LoVo (cell line): ENCODE measurements at places on chromosomes 2 and 18.
A peak's percentile ranks its signal among the peaks of the same experiment; 100 is the strongest.

DNA sequence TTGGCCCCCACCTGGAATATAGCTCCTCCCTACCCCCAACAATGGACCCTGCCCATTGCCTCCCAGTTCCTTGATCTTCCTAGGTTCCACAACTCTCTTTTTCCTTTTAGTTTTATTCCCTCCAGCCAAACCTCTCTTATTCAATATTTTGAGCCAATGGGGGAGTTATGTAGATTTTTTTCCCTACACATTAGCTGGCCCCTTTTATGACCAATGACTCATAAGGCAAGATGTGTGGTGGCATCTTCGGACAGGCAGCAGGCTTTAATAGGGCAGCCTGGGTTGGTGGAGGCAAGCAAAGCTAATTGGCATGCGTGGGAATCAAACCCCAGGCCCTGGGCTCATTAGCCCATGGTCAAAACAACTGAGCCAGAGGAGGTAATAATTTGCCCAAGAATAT is 9.2 kb downstream of the GRP start:
- DNase-seq: no peak

DNA sequence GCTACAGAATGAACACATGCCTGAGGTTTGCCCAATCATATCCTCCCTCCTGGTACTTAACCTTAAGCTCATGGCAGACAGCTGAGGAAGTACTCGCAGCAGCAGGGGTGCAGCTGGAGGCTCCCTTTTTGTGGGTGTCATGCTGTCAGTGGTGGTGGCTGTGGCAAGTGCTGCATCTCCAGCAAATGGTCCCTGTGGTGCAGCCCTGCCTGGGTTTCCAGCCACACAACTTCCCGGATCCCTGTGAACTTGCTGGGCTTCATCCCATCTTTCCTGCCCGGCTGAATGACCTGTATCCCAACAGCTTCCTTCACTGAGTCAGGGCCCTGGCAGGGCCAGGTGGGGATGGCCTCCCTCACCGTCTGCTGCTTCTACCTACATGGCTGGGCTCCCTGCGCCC is 5.0 kb downstream of the TMEM185B start:
- DNase-seq: no peak

DNA sequence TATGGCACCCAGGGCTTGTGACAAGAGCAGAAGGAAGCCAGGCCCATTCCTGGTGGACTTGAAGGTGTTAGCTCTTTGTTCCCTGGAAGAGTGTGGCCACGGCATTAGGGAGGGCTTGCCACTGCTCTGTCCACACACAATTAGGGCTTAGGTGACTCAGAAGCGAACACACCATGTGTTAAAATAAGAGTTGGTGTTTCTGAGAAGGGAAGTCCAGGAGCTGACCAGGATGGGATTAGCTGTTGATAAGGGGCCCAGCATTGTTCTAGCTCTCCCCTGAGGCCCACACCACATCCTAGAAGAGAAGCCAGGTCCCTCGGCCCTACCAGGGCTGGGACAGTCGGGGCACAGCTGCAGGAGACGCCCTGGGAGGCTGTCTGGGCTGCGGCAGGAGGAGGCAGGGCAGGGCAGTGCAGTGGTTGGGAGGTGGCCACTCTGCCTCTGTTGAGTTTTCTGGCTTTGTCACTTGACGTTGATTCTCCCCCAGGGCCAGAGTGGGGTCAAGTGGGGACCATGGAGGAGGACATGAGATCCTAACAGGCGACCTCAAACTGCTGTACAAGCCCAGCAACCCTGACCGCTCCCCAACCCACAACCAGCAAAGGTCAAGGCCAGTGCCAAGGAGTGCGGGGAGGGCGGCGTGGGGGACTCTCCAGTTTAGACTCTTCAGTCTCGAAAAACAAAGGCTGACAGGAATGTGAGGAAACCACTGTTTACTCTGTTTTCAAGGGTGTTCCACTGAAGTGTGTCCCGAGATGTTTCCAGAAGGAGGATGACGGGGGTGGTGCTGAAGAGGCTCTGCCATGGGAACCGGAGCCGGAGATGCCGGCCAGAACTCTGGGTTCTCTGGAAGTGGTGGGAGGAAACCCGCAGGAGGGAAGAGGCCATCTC is 16.8 kb downstream of the GNLY start:
- no peak for DNase-seq

GRCh38 chr18:2901423-2901985 is 54.7 kb downstream of the EMILIN2 start:
- no peak for DNase-seq

GRCh38 chr18:63317982-63318888 is 1.3 kb downstream of the BCL2 start:
- no peak for DNase-seq

GRCh38 chr18:77038182-77038858 is 94.3 kb downstream of the MBP start:
- no peak for DNase-seq

DNA sequence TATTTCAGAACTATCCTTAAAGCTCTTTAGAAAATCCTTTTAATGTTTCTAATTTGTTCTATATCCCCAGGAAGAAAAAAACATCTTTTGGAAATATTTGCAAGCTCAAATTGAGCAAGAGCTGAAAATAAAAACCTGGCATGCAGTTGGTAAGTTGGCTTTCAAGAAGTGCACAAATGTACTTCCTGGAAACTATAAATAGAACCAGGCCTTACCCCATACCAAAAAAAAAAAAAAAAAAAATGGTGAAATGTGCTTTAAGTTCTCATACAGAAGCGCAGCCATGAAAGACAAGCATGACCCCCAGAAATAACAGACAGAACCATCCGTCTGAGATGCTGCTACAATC is 178.5 kb downstream of the HDAC4 start:
- no peak for DNase-seq

GRCh38 chr2:239396881-239397681 is 3.7 kb downstream of the HDAC4 start:
- DNase-seq: no peak

- DNase-seq: no peak
Observed at GRCh38 chr18:25234322-25234639, 117.7 kb downstream of the ZNF521 start.

- DNase-seq: no peak
Observed at GRCh38 chr18:50460062-50460461, 85.2 kb downstream of the SKA1 start.

DNA sequence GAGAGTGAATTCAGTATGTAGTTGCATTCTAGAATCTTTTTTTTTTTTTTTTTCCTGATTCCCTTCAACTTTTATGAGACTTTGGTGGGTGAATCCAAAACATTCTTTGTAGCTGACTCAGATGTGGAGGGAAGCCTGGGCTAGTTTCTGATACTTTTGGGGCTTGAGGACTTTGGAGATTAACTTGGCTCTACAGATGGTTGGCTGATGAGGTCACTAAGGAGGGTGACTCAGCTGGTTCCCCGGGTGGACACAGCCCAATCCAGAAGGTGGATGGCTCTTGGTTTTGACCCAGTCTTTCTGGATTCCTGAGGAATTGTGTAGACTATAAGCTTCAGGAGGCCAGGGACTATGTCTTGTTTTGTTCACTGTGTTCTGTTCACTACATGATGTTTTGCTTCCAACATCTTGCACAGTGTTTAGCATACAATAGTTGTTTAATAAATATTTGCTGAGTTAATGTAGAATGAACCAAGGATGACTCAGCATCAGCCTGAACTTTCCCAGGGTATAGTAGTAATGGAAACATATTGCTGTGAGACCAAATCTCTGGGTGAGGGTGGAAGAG is 30.5 kb downstream of the LAMA3 start:
- DNase-seq: peak; percentile 90

DNA sequence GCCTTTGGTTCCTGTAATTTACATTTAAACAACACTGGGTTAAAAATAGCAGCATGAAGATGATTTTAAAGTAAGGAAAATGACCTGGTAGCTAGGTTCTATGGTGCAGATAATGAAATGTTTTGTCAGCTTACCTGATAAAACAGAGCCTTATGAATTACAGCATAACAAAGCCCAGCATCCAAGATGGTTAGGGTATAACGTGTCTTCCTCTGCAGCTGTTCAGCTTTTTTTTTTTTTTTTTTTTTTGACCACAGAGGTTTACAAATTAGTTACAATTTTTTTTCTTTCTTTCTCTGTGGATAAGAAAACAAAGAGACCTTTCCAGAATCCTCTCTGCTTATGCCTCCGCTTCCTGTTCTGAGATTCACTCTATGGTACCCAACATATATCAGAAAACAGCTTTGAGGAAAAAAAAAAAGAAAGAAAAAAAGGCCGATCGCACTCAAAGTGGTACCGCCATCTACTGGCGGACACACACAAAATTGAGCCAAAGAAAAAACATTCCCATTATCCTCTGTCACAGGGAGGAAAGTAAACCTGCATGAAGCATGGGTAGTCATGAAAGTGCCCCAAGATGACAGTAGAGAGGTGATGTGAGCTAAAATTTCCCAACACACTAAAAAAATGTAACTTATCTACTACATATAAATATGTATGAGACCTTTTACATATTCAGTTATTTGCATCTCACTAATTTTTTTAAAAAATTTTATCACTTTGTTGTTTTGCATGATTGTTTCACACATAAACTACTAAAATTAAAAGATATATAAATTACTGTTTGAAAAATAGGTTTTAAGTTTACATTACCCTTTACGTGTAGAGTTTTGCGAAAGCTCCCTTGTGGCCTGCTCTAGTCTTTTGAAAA is at the start of gene SCN3A:
Gene SCN3A (minus strand): TSS at position 362 of the 871 bp plus-strand sequence. CDS start 27,656 bp downstream, outside the sequence.
- peak; percentile 50 for DNase-seq

DNA sequence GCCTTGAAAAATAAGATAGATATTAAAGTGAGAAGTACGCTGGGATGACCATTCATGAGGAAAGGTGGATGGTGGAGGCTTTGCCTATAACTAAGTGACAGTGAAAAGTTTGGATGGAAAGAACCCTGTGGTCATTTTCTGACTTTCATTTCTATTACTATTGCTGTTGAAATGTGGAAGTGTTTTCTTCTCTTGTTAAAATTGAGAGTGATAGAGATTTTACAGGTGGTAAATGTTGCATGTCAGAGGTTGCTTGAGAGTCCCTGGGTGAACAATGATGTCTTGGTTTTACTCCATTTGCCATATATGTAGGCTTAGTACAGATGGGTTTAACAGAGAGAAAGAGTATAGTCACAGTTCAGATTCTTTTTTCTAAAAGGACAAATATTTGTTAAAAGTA is 18.4 kb downstream of the NCOA1 start:
- DNase-seq: no peak

DNA sequence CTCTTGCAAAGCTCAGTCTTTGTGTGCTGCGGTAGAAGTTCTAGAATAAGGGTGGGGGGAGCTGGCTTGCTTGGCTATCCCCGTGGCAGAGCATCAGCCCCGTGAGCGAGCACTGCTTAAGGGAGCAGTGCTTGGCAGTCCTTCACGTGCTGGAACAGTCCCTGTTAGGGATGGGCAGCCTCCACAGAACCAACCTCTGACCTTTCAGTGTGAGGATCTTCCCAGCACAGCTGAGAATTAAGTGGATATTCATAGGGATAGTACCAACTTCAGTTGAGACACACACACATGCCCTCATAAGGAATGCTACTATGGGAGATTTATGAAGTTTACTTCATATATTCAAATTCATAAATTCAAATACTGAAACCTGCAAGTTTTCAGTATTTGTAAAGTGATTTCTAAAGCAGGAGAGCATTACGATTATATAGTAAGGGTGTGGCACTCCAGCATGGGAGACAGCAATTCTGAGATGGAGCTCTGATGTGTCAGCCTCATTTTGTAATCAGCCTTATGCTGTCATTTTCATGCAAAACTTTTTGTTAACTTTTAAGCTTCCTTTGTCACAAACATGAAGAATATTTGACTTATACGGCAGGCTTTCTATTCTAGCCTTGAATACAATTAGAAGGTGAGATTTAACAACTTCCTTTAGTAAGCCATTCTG is 39.5 kb downstream of the ATP9B start:
- DNase-seq: no peak

- DNase-seq: no peak
Observed at GRCh38 chr2:102139851-102140250, 2.7 kb upstream of the IL1R1 start.

DNA sequence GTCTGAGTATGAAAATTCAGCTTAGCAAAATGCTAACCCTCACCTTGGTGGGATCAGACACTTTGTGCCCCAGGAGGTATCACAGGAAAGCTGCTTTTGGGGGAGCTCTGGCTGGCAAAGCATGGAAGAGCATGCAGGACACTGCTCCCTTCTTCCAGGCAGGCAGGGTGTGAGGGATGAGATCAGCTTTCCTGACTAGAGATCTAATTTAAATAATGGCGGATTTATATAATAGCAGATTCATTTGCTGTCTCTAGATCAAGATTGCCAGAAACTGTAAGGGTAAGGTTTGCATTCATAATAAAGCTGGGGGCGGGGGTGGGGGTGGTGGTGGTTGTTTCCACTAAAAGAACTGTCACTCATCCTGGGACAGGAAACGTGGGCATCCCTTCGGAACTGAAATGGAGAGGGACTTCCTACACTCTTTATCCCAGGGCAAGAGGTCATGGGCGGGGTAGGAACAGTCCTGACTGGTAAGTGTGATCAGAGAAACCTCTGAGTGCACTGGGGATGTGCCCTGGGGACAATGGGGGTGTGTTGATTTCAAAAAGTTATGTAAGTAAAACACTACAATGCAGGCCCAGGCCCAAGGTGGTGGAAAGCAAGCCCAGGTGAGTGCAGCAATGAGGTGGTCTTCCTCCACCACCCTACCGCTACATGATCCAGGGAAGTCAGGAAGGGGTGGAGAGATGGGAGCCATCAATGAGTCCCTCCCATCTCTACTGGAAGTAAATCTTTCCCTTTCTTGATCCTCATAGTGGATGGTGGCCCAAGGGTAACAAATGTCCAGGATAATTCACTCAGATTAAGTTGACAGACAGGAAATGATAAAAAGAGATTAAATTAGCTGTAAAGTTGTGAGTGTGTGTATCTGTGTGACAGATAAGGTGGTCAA is 171.4 kb upstream of the SERPINE2 start:
- no peak for DNase-seq
